Heart left ventricle (tissue), 16 donors: ENCODE measurements at places on chromosomes 11 and 22. TPM values are rescaled to one million over a fixed set of nuclear protein-coding genes. Genes with fewer than 3 reads are reported as not detected.

DNA sequence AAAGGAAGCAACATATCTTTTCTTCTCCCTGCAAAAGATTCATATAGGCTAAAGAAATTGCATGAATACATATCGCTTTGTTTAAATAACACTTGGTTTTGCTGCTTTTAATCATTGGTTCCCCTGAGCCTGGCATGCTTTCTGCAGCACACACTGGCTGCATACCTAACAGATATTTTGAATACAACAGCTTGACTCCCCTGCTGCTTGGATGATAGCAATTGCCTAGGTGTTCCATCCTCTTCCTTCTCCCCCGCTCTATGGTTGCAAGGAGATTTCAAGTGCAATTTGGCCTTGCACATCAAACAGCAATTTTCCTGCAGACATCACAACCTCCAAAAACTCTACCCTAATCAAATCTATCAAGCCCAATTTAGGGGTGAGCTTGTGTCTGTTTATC, 430.0 kb downstream of the NTM start:
- H3K27ac ChIP-seq: no peak overlapping the region
- H3K36me3 ChIP-seq: no peaks in the 10 kb centered on the region
- no peaks in the 10 kb centered on the region for H3K27me3 ChIP-seq

DNA sequence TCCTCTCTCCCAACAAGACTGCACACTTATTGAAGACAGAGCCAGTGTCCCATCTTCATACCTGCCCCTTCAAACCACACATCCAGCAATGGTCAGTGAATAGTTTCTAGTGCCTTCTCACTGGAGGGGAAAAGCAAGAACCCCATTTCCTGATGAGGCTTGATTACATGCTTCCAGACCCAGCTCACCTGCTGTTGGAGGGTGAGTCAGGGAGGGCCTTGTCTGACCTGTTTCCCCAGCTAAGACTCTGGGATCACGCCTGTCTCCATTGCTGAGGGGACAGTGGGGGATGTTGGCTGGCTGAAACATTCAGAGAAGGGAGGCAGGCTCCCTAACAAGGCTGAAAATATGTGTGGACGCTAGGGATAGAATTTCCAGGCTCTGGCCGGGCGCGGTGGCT, 27.5 kb upstream of the ZDHHC13 start:
- peaks cover 5% of the 10 kb centered on the region for H3K27me3 ChIP-seq
- H3K27ac ChIP-seq: no peak overlapping the region
- H3K4me1 ChIP-seq: no peaks in the 10 kb centered on the region
- no peak for DNase-seq
- no peaks in the 10 kb centered on the region for H3K36me3 ChIP-seq
- H3K4me3 ChIP-seq: no peak overlapping the region

DNA sequence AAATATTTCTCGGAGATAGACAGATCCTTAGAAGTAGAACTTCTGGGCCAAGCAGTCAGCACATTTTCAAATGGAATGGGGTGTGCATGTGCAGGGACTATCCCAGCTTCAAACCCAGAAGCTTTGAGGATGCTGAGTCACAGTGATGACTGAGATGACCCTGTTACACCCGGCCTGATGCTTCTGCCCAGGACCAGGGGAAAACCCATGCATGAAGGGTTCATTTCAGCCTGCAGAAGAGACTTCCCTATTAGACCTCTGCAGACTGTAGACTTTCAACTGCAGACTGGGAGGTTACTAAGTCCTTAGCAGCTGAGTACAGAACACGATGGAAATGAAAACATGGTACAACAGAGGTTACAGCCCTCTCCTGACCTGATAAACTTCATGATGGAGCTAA, 3.6 kb upstream of the OR2AT4 start:
- no peaks in the 10 kb centered on the region for H3K27me3 ChIP-seq
- H3K4me1 ChIP-seq: no peaks in the 10 kb centered on the region
- no peak for DNase-seq
- H3K36me3 ChIP-seq: no peaks in the 10 kb centered on the region
- no peak overlapping the region for H3K4me3 ChIP-seq
- H3K27ac ChIP-seq: no peak overlapping the region

TPBGL gene
- not detected for polyA plus RNA-seq

DNA sequence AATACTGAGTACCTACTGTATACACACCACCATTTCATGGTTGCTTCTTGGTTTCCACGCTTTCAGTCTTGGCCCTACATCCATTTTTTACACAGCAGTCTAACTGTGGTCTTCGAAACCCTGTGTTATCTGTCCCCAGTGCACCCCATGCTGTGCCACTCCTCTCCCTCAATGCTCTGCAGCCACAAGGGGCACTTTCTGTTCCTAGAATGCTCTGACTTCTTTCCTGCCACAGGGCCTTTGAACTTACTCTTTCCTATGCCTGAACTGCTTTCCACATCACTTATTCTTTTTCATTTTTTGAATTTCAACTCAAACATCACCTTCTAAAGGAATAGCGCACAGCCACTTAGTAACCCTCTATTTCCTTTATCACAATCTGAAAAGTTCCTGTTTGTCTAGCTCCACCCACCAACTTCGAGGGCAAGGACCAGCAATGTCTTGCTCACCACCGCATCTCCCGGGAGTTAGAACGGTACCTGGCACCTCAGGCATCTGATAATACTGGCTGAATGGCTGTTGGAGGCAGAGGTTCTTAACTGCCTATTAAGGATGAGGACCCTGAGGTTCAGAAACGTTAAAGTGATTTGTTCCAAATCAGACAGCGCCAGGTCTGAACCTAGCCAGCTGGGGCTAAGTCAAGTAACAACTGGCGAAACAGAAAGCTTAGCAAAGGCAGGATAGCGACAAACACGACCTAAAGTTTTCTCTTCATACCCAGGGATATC, 568 bp downstream of the ALG8 start:
- peak overlapping the region; percentile 88 for H3K4me3 ChIP-seq
- H3K27me3 ChIP-seq: no peaks in the 10 kb centered on the region
- H3K4me1 ChIP-seq: no peaks in the 10 kb centered on the region
- peak overlapping the region; percentile 79 for H3K27ac ChIP-seq
- H3K36me3 ChIP-seq: peaks cover 9% of the 10 kb centered on the region

DNA sequence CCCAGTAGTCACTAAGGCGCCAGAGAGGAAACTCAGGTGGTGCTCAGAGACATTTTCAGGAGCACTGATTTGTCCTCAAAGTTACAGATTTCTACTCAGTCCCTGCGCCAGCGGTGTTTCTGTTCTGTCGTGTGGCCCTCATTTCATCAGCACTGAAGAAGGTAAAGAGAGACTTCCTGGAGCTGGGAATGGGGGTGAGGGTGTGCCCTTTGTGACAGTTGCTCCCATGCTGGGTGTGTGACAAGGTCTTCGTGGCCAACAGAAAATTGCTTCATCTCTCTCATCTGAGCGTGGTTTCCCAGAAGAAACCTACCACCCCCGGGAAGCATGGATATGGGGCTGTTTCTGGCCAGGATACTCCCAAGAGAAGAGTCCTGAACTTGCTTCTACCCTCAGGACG, 2.0 kb upstream of the PPARA start:
- H3K4me3 ChIP-seq: no peak overlapping the region
- H3K36me3 ChIP-seq: peaks cover 9% of the 10 kb centered on the region
- H3K4me1 ChIP-seq: peaks cover 39% of the 10 kb centered on the region
- no peaks in the 10 kb centered on the region for H3K27me3 ChIP-seq
- peak overlapping the region; percentile 92 for H3K27ac ChIP-seq

DNA sequence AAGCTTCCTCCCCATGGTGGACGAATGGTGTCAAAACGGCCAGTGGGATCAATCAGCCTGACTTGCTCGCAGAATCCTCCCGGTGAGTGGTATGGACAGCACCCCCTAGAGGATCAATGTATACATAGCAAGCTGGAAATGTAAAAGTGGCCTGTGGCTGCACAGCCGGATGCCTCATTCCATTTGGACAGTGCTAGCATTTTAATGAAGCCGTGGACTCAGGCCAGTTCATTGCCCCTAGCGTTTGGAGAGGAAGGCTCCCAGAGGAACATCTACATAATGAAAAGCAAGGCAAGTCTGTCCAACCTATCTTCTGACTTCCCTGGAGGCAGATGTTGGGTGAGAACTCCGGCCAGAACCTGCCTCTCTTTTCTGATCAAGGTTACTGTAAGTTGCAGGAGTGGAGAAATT, 942.3 kb downstream of the NTM start:
- no peaks in the 10 kb centered on the region for H3K36me3 ChIP-seq
- H3K27me3 ChIP-seq: no peaks in the 10 kb centered on the region
- no peaks in the 10 kb centered on the region for H3K4me1 ChIP-seq
- no peak for DNase-seq
- no peak overlapping the region for H3K4me3 ChIP-seq

DNA sequence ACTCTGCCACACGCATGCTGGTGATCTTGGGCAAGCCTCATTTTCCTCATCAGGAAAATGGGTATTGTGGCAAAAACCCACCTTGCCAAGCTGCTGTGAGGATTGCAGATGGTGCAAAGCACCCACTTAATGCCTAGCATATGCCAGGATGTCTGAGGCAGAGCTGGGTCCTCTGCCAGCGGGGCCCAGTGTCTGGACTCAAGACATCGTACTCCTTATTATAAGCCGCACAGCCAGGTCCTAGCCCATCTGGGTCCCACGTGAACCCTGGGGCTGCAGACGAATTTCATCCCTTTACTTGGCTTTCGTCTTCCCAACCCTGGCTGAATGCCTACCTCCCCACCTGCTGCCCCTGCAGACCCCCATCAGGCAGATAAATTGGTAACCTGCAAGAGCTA, 34.5 kb upstream of the ALX4 start:
- H3K4me1 ChIP-seq: no peaks in the 10 kb centered on the region
- DNase-seq: no peak
- H3K4me3 ChIP-seq: no peak overlapping the region
- H3K27me3 ChIP-seq: no peaks in the 10 kb centered on the region
- no peak overlapping the region for H3K27ac ChIP-seq

DNA sequence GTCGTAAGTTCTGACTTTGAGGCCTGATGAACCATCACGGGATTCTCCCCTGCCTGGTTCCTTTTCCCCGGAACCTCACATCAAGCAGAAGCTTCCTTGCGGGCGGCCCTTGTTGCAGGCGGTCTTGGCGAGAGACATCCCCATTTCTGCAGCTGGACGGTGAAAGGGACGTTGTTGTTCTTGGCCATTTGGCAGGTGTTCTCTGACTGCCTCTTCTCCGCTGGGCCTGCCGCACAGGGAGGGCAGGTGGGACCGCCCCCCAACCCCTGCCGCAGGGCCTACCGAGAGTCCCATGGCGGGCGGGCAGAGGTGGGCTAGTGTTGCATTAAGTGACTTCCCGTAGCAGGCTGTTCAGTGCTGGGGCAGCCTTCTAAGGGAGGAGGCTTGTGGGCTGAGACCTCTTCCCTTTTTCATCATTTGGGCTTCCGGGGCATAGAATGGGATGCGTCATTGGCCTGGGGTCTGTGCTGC, 26.9 kb upstream of the GRAMD4 start:
- peaks cover 49% of the 10 kb centered on the region for H3K4me1 ChIP-seq
- no peaks in the 10 kb centered on the region for H3K36me3 ChIP-seq
- H3K27me3 ChIP-seq: no peaks in the 10 kb centered on the region
- peak overlapping the region; percentile 63 for H3K27ac ChIP-seq
- H3K4me3 ChIP-seq: no peak overlapping the region

LAYN gene
- 4.4 TPM for polyA plus RNA-seq

CXCR5 gene
- 0.25 TPM for polyA plus RNA-seq

DNA sequence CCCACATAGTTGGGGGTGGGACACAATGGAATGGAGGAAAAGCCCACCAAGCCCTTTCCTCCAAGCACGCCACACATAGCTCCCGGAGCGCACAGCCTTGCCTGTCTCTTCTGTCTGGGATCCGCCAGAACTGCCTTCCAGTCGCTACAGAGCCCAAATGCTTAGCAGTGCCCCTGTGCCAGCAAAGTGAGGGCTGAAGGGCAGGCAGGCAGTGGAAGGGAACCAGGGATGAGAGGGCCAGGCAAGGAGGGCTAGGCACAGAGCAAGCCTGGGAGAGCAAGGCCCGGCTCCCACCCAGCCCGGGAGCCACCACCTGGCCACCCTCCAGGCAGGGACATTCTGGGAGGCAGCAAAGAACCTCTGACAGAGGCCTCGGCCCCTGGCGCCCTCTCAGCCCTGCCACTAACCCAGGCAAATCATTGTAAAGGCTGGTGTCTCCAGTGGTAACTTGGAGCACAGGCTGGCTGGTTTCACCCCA, 32.5 kb downstream of the PPP2R1B start:
- DNase-seq: no peak
- H3K4me3 ChIP-seq: no peak overlapping the region
- H3K27me3 ChIP-seq: no peaks in the 10 kb centered on the region
- H3K27ac ChIP-seq: peak overlapping the region; percentile 95

ADAMTS8 gene
- 0.30 TPM for polyA plus RNA-seq

- no peak for DNase-seq
- no peak overlapping the region for H3K4me3 ChIP-seq
- no peaks in the 10 kb centered on the region for H3K4me1 ChIP-seq
- no peaks in the 10 kb centered on the region for H3K36me3 ChIP-seq
- no peak overlapping the region for H3K27ac ChIP-seq
- H3K27me3 ChIP-seq: no peaks in the 10 kb centered on the region
These were observed 423.9 kb upstream of the CHORDC1 start for GRCh38 chr11:90646706-90647105.

GRCh38 chr11:73961321-73961720, 10.5 kb downstream of the DNAJB13 start:
- no peaks in the 10 kb centered on the region for H3K36me3 ChIP-seq
- peaks cover 11% of the 10 kb centered on the region for H3K4me1 ChIP-seq
- H3K4me3 ChIP-seq: no peak overlapping the region
- DNase-seq: no peak
- no peak overlapping the region for H3K27ac ChIP-seq

- H3K4me3 ChIP-seq: peak overlapping the region; percentile 41
- DNase-seq: peak; percentile 78
- no peak overlapping the region for H3K27ac ChIP-seq
- no peaks in the 10 kb centered on the region for H3K36me3 ChIP-seq
- no peaks in the 10 kb centered on the region for H3K27me3 ChIP-seq
These were observed 55.3 kb downstream of the TRMU start for GRCh38 chr22:46390652-46391301.

- H3K4me3 ChIP-seq: no peak overlapping the region
- no peak overlapping the region for H3K27ac ChIP-seq
- H3K36me3 ChIP-seq: no peaks in the 10 kb centered on the region
- H3K4me1 ChIP-seq: peaks cover 5% of the 10 kb centered on the region
- no peaks in the 10 kb centered on the region for H3K27me3 ChIP-seq
- DNase-seq: no peak
These were observed 21.2 kb upstream of the TRIM44 start for GRCh38 chr11:35641171-35641897.

DNA sequence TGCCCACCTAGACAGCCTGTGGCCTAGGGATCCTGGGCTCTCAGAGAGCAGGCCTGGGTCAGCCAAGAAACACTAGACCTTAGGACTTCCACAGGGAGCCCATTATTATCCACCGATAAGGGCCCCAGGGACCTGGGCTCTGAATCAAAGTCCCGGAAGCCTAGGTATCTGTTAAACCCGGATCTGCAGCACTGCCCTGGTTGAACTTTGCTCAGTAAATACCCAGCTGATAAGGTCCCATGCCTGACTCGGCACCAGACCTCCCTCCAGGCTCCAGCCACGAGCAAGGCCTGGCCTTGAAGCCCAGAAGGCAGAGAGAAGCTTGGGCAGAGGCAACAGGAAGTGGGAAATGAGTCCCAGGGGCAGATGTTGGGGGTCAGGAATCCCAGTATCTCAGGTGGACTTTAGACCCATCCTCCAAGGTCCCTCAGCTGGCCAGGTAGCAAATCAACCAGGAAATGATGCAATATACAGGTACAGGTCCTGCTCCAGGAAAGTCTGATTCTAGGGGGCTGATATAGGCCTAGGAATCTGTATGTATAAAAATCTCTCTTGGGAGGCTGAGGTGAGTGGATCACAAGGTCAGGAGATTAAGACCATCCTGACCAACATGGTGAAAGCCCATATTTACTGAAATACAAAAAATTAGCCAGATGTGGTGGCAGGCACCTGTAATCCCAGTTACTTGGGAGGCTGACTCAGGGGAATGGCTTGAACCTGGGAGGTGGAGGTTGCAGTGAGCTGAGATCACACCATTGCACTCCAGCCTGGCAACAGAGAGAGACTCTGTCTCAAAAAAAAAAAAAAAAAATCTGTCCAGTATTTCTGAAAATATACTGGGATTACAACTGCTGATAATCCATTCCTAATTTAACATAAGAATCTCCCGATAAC, 18.7 kb downstream of the POU2AF1 start:
- H3K27me3 ChIP-seq: no peaks in the 10 kb centered on the region
- no peak overlapping the region for H3K27ac ChIP-seq
- DNase-seq: no peak
- H3K4me1 ChIP-seq: no peaks in the 10 kb centered on the region
